Right renal pelvis (tissue), 4 donors: ENCODE measurements at places on chromosomes 5 and 9.

GRCh38 chr9:21402386-21403251, 6.3 kb upstream of the IFNA8 start:
- DNase-seq = no peak

DNA sequence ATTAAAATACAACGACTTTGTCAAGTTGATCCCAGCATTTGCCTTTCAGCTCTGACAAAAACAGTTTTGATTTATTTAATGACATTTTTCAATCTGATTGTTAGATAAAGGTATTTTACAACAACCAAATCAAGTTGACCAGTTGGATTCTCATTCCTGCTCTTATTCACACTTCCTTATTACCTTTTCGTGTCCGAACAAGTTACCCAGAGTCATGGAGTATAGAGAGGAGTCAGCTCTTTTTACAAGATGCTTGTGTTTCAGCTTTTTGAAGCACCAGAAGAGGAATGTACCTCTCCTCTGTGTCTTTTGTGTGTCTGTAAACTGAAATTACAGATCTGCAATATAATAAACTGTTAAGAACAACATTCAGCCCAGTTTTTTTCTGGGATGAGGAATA, 151.3 kb upstream of the TMEM161B start:
- no peak for DNase-seq

GRCh38 chr5:133052317-133053175, 733 bp downstream of the HSPA4 start:
- DNase-seq = no peak

- DNase-seq = no peak
These were observed 14.9 kb downstream of the DEPDC1B start for GRCh38 chr5:60685028-60685427.

DNA sequence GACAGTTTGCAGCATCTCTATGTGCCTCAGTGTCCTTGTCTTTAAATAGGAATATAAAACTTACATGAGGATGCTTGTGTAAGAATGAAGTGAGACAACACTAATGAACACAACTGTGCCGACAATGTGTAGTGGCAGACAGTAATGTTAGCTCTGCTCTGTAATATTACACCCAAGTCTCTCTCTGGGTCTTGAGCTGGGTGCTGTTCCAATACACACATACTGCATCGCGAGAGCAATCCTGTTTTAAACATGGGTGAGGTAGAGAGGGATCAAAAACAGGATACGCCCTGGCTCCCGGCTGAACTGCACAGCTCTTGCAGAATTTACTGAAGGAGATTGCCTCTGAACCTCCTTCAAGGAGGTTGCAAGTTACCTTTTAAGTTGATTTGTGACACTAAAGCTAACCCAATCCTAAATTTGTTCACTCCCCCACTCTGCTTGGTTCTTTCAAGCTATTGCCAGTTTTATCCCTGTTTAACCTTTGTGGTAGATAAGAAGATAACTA, 155.2 kb upstream of the ISL1 start:
- no peak for DNase-seq

GRCh38 chr9:135612437-135612836, 26.9 kb downstream of the GLT6D1 start:
- no peak for DNase-seq

DNA sequence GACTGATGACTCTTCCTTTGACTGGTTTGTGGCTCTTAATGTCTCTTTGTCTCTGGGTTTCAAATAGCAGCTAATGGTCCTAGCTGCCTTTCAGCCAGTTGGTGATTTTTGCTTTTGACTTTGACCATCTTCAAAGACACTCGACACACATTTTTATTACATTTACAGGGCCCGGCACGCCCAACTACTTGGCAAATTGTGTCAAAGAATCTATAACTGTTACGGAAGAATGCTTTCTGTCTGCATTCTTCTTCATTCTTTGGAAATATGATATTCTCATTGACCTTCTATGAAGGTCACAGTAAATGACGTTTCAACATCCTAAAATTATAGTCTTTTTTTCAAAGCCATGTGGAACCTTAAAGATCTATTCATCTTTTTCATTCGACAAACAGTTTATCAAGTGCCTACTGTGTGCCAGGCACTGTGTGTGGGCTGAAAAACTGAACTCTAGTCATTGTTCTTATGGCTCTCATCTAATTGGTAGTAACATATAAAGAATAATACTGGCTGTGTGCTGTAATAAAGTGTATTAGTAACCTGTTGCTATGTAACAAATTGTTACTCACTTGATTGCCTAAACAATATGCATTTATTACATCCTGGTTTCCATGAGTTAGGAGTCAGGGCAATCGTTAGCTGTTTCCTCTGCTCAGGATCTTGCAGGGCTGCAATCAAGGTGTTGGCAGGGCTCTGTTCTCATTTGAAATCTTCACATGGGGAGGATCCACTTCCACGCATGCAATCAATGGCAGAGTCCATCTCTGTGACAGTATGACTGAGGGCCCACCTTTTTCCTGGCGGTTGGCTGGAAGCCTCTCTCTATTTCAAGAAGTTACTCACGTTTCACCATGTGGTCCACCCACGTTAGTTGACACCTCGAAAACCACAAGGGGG, 7.0 kb upstream of the WHRN start:
- no peak for DNase-seq

- no peak for DNase-seq
These were observed 158.5 kb downstream of the KIAA0825 start for GRCh38 chr5:94459915-94460314.

DNA sequence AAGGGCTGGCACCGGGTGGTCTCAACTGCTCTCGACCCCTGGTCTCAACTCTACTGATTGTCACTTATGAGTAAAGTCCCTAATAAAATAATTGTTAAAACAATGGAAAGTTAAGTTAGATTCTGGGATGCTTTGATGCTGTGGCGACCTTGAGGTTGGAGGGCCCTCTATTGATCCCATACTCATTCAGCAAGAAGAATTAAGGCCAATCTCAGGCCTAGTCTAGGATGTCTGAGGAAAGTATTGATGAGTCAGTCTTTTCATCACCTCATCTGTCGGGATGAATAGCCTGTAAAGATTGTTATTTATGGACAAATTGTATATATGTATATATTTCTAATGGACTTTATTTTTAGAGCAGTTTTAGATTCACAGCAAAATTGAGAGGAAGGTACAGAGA, 50.8 kb downstream of the WDR36 start:
- DNase-seq = no peak

GRCh38 chr5:106601620-106602019, 1069.1 kb downstream of the EFNA5 start:
- DNase-seq = peak; percentile 9
